Stimulated activated CD8-positive, alpha-beta memory T cell treated with anti-CD3 and anti-CD28 coated beads, Interleukin-4, amount 100 ng/mL, for 1 hour (primary cell): ENCODE measurements at places on chromosomes 4 and X.

GRCh38 chr4:8585186-8585585 is 5.0 kb downstream of the GPR78 start:
- DNase-seq, result no peak

GRCh38 chr4:47835494-47835893 is 2.4 kb downstream of the CORIN start:
- DNase-seq, result no peak

GRCh38 chr4:35506161-35506560 is 738.2 kb downstream of the ARAP2 start:
- DNase-seq, result no peak

DNA sequence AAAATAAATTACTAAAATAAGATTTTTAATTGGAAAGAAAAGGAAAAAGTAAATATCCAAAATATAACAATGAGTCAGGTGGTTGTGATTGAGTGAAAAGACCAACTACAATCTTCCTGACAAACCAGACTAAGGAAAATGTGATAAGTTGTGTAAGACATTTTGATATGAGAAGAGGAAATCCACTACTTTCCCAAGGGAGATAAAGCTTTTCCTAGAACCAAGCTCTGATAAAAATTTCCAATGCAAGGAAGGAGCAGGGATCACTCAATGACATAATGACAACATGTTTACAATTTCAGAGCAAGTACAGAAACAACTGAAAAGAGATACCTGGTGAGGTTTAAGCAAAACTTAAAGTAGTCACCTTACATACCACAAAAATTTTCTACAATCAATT is 305.1 kb upstream of the RASGEF1B start:
- no peak for DNase-seq

DNA sequence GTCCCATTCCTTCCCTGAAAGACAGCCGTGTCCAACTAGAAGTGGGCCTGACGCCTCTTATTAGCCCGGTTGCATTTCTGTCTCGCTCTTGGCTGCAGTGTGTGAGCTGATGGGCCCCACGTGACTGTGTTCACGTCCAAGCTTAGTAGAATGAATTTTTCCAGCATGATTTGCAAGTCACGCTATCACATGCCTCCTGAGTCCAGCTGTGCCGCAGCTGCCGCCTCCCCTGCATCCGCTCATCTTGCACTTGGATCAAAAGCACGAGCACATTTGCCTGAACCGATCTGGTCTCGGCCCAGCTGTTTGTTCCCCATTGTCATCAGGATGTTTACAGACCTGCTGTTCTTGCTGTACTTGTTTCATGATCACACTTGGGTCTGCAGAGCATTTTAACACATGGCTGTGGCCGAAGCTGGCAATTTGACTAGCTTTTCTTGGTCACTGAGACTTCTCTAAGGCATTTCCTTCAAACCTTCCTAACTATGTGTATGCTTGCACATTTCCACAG is 126.5 kb downstream of the KIT start:
- DNase-seq, result no peak

DNA sequence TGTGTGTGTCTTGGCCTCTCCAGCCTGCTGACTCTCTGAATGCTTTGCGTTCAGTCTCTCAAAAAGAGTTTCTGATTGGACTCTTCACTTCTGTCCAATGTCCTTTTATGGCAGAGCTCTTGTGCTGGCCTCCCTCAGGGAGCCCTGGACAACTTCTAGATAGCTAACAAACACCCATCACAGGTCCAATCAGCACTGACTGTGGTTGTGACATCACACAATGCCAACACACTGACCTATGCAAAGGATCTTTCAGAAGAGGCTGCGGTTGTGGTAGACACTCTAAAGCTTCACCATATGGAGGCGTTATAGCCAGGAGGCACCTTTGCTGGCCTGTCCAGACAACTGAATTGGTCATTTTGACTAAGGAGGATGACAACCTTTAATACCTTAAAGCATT is 53.8 kb upstream of the LSM6 start:
- DNase-seq, result no peak

- no peak for DNase-seq
These were observed 33.7 kb downstream of the SH3RF1 start for GRCh38 chr4:169236873-169237626.

DNA sequence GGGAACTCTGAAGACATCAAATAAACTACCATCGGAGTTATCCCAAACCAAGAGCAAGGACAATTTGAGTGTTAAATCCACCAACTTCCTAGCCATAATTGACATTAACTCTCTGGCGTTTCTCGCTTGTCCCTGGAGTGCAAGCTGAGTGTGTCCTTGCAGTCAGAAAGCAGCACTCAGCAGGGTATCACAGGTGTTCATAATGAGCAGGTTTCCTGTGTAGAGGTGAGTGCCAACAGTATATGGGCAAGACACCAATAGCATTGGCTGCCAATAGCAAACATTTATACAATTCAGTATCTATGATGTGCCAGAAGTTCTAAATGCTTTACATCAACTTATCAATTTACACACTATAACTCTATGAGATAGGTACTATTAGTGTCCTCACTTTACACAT is 11.2 kb downstream of the BLTP1 start:
- no peak for DNase-seq

- DNase-seq, result no peak
These were observed 11.8 kb downstream of the UGT2B15 start for GRCh38 chr4:68658672-68659071.

DNA sequence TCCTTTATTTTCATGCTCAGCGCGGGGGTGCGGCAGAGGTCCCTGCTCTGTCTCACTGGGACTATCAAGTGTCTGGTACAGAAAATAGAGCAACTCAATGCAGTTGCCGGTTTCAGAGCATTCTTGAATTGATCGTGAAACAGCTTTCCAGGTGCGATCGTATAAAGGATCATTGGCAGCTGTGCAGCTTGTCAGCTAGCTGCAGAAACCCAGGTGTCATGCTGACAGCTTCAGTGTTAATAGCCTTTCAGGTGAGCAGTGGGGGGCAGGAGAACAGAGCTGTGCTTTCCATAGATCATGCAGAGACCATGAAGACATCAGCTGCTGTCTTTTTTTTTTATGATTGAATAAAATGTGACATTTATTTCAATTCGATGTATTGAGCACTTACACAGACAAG is 583.9 kb downstream of the NLGN4X start:
- no peak for DNase-seq

GRCh38 chr4:96599752-96600151 is 759.9 kb downstream of the PDHA2 start:
- DNase-seq, result no peak

- no peak for DNase-seq
These were observed 193.2 kb downstream of the RAPGEF2 start for GRCh38 chr4:159296061-159296460.

GRCh38 chrX:1076871-1077651 is 135.4 kb downstream of the CRLF2 start:
- DNase-seq, result no peak
